ENCODE measurements at places on chromosomes 6 and 20.

DNA sequence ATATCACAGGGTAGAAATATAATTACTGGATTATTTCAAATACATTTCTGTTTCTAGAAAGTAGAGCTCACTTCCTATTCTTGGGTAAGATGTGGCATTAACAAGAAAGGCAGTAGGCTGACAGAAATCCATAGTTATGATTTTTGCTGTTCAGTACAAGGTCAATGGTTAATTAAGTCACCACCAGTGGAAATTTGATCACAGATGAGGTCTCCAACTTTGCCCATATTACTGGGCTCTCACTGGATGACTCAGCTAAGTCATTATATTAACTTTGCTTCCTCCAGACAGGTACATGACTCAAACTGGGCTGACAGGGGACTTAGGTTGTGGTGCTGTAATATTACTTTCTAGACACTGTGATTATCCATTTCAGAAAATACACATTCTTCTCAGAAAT is 212.4 kb downstream of the GRIK2 start:
- no peak for DNase-seq

DNA sequence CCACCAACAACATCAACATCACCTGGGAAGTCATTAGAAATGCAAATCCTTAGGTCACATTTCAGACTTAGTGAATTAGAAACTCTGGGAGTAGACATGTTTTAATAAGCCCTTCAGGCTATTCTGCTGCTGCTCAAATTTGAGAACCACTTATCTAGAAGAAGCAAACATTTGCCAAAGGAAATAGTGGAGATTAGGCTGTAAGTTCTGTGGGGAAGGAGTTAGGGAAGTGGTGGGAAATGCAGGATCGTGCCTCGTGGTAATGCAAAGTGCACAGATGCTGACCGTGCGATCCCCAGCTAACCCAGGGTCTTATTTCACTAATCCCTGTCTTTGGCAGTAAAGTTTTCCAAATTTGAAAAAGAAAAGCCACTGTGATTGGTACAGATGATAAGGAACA is 328.5 kb downstream of the EPM2A start:
- DNase-seq, result no peak

DNA sequence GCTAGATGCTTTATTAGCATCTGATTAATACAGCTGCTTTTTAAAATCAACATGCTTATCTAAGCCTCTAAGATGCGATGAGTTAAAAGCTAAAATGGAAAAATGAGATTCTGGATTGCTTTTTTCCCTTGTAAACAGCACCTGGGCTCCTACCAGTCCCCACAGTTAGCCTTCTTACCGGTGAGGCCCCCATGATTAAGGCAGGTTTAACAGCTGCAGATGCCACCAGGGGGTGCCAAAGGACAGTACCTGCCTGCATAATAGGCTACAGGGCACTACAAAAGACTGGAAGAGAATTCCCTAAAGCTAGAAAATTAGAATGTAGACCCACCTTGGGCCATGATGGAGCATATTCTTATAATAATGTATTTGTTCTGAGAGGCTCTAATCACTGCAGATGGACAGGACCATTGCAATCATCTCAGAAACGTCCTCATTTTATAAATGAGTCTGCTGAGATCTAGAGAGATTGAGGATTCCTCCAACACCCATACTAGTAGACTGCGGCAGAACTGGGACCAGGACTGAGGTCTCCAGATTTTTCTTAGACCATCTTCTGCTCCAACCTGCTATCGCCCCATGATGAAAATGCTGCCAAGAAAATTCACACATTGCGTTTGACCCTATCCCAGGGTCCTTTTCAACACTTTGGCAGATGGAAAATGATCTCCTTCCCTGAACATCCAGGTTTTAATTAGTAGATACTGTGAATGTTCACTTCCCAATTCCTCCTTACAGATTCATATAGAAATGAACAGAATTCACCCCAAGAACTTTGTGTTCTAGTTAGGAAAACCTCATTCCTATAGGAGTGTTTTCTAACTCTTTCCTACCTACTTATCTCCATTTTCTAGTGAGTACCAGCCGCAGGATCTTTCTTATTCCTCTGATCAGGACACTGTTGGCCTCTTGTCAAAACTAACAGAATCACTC is 148.8 kb downstream of the RPS12 start:
- no peak for DNase-seq

DNA sequence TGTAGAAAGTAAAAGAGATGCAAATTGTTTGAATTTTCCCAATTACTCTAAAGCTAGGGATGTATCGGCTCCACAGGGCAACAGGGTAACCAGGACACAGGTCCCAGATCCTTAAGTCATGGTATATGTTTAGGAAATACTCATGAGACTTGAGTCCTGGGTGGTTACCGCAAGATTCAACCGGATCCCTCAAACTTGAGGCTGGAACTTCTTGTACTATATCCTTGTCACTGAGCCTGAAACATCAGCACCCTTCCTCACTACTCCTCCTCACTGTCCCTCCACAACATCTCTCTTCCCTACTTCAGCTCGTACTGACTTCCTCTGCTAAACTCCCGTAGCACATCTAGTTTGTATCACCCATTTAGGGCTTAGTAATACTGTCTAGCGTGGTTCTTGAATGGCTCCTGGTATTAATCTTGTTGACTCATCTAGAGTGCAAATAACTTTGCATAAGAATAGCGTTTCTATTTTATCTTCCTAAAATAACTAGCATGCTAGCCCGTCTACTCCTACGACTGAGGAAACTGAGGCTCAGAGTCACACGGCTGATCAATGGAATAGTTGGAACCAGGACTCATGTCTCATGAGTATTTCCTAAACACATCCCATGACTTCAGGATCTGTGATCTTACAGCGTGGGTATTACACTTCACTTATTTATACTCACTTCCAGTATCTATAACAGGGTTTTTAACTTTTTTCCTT is 72.1 kb downstream of the FILIP1 start:
- DNase-seq, result no peak

- no peak for DNase-seq
These were observed 12.7 kb upstream of the STK35 start for GRCh38 chr20:2088891-2089290.

DNA sequence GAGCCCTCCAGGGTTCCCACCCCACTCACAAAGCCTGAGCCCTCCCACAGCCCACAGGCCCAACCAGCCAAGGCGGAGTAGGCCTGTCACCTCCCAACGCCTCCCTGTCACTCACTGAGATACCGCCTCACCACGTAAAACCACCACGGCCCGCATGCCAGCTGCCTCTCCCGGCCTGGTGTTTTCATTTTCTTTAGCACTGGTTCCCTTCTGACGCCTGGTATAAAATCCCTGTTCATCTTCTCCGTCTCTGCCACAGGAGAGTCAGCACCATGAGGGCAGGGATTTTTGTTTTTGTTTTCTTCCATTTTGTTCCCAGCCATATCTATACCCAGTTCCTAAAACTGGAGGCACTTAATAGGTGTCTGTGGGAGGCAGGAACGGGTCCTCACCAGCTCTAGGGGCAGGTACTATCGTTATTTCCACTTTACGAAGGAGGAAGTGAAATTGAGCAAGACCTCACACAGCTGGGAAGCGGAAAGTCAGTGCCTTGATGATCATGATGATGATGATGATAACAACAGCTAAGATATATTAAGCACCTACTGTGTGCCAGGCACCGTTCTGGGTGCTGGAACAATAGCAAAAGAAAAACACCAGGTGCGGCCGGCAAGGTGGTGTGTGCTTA is 58.6 kb downstream of the SNAI1 start:
- DNase-seq, result no peak

- no peak for DNase-seq
These were observed 6.6 kb upstream of the GUCA1B start for GRCh38 chr6:42201382-42201781.

DNA sequence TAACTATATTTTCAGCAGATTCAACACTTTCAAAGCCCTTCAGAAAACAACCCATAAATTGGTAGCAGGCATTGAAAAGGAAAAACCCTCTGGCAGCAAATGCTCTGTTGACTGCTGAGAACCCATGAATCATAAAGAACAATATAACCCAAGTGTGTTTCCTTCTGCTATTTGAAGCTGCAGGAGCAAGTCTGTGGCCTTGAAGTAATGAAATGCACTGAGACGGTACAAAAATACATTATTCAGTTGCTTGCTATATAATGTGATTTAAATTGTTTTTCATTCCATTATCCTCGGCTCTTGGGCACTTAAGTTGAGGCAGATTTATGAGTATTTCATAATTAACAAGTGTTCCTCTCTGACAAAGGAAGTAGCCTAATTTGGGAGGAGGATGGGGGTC is 40.6 kb upstream of the SAMD5 start:
- DNase-seq, result no peak

DNA sequence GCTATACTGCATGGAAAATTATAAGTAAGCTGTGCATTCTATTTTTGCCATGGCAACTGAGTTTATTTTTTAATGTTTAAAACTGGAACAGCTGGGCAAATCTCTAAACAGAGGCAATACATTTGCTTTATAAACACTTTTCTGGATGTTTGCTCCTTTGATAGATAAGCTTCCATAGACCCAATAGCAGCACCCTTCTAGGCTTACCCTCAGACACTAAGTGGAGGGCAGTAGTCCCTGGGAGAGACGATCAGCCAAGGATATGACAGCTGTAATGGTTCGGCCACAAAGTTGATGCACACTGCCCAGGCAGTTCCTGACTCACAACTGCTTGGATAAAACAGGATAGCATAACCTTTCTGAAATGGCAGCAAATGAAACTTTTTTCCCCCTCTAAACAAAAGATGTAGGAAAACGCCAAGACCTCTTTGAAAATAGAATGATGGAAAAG is 8.5 kb upstream of the MRPS10 start:
- no peak for DNase-seq

GRCh38 chr20:23007886-23008655 is 27.0 kb upstream of the SSTR4 start:
- DNase-seq, result no peak

- DNase-seq, result no peak
These were observed 5.4 kb downstream of the LY86 start for GRCh38 chr6:6593867-6594468.

DNA sequence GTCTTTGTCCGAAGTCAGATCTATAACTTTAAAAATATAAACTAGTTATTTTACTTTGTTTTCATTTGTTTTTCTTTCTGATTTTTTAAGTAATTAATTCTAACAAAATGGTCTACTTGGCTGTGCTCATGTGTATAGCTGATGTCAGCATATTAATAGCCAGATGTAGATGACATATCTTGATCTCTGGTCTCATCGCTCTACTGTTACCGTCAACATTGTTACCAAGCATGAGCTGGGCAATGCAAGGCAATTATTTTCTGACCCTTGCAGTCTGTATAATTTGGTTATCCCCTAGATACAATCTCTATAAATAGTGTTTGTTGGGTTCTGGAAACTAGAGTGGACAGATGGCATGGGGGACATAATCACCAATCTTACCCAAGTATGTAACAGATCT is 151.6 kb upstream of the PTPRK start:
- DNase-seq, result no peak
